ENCODE measurements at places on chromosomes 4 and X.

DNA sequence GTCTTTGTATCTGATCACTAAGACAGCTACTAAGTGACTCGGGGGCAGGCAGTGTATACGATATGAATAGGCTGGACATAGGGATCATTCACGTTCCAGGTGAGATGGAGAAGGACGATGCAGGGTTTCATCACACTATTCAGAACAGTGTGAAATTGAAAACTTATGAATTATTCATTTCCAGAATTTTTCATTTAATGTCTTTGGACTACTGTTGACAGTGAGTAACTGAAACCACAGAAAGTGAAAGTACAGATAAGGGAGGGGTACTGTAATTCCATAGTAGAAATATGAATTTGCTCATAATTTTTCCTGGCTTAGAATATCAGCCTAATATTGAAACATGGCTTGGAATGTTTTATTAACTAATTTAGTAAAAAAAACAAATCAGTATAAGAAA lies 24.4 kb downstream of the TMEM144 start:
- DNase-seq = no peak

DNA sequence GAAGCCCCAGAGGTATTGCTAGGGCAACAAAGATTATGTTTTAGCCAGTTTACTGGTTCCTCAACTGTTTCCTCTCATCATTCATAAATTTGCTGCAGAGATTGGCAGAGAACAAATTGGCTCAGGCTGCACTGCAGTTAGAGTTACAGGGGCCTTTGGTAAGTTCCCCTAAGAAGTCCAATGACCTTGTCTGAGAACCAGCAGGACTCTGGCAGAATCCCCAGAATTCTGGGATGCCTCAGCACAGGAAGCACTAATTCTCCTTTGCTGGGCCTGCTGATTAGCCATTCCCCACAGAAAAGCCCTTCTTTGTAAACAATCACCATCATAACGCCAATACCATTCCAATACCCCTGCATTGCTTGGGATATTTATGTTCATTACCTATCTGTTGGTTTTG lies 151.3 kb downstream of the USP46 start:
- DNase-seq = no peak

DNA sequence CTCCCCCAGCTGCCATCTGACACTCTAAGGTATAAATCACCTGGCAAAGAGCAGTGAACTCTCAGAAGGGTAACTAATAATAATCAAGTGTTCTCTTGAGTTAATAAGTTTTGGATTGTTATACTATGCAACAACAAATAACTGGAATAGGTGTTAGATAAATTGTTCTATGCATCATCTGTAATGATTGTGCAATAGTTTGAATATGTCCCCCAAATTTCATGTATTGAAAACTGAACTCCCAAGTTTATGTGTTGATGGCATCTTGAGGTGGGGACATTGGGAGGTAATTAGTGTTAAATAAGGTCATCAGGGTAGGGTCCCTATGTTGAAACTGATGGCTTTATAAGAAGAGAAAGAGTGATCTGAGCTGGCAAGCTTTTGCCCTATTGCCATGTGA lies 272.7 kb upstream of the TAPT1 start:
- DNase-seq = no peak

GRCh38 chr4:117771647-117772337 lies 262.5 kb upstream of the NDST3 start:
- peak; percentile 38 for DNase-seq

DNA sequence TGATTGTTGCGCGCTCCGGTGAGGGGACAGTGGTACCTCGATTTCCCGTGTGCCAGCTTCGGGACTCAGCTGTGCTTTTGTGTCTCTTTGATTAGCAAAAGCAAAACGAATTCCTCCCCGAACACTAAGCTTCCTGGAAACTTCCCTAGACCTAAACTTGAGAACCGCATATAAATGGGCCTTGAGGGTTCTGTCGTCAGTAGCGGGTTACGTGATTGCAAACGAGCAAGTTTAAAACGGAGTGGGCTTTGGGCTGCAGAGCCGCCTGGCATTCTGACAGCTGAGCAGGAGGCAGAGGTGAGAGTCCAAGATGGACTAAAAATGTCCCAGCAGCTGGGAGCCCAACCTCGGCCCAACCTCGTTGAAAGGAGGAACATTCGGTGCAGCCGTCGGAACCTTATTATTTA lies 1.2 kb upstream of the TAPT1 start:
- DNase-seq = no peak

GRCh38 chr4:87339440-87339839 lies 16.8 kb upstream of the HSD17B13 start:
- DNase-seq = no peak

- DNase-seq = no peak
Measured at GRCh38 chr4:148574502-148574901, 132.3 kb upstream of the NR3C2 start.

DNA sequence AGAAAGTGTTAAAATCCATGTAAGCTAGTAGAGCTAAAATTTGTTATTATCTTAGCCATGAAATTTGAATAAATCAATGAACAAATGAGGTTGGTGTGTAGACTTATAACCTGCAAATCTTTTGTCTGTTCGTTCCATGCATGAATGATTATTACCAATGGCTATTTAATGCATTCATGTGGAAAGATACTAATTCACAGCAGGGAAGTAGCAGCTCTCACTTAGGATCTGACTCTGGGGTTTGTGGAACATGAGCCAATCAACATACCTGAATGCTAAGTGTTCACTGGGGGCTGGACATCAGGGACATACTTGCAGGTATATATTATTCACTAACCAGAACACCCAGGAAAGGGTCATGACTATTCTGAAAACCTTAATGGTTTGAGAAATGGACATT lies 444.1 kb downstream of the STIM2 start:
- no peak for DNase-seq

DNA sequence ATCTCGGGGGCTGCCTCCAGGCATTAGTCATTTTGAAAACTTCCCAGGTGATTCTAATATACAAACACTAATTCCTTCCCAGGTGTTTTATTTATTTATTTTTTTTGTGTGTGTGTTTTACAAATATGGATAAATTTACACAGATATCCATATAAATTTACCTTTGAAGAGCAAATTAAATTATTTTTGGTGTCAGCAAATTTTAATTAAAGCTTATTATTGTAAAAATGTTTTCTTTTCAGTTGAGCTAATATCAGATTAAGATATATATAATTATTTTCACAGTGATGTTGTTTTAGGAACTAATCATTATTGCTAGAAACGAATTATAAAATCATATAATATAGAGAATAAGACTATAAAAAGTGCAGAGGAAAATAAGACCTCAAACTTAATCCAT lies 62.0 kb upstream of the FREM3 start:
- no peak for DNase-seq

- no peak for DNase-seq
Measured at GRCh38 chrX:15948318-15948660, 93.7 kb upstream of the AP1S2 start.

DNA sequence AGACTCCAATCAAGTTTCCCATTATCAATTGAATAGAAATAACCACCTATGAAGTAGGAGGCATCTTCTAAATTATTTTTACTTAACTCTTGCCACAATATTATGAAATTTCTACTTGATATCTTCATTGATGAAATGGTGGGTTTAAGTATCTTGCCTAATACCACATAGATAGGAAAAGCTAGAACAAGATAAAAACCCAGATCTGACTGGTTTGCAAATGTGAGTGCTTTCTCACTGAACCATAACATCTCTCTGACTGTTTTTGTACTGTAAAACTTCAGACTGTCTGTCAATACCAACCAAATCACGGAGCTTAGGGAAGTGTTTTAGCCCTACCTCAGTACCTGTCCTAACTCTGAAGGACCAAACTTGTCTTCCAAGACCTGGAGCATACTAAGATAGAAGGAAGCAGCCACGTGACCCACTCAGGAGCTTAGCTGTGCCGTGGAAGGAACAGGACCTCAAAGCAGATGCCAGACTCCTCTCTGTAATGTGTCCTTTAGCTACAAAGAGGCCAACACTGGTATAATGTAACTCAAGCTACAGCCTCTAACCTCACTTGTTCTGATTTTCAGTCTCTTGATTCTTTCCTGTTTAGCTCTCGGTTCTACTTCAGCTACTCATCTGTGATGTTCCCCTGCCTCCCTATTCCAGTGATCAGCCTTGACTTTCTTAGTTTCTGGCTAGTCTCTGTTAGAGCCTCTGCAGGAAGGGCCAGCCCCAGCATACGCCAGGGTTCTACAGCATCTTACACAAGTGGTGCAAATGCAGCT lies 84.4 kb downstream of the LRP2BP start:
- DNase-seq = no peak

DNA sequence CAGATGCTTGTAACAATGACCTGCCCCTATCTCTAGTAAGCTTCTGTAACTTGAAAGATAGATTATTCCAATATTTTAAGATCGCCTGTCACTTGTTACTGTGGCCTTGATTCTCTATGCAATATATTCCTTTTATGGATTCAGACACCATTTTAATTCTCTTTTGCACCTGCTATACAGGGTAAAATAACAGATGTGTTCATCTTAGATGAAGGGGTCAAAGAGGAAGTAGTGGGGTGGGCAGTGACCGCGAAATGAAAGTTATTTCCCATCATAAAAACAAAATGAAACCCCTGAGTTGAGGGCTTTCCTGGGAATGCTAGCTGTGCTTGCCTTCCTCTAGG lies 175.9 kb downstream of the TSPAN5 start:
- DNase-seq = no peak

DNA sequence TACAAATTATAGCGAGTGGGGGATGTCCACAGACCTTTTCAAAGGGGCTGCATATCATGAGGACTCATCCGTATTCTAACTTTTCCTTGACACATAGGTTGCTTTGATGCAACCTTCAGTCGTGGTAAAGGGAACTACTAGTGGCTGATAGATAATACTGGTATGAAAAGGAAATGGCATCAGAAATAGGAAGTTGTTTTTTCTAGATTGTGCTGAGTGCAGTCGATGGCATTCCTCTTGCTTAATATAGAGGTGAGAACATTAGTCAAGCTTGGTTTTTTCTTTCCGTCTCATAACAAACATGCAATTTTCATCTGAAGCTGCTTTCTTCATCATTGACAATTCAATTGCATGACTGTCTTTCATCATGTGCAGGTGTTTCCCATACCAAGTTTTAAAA lies 16.6 kb downstream of the ENPEP start:
- no peak for DNase-seq

DNA sequence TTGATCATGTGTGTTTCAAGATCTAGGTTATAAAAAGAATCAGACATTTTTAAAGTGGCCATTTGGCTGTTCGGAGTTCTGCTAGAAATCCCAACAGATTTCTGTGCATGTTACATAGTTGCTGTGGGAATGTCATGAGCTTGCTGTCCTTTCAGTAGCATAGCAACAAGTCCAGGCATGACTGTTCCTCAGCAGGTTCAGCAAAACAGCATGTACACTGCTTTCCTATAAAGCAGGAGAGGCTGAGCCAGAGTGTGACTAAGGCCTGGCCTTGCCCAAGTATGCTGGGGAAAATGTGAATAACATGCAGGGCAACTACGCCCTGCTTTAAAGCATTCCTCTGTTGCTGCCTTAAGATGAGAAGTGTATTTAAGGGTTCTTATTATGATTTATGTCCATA lies 217.1 kb upstream of the SMIM31 start:
- DNase-seq = no peak

GRCh38 chr4:98827661-98828060 lies 101.3 kb downstream of the EIF4E start:
- no peak for DNase-seq

- no peak for DNase-seq
Measured at GRCh38 chr4:67344594-67345380, 200.5 kb downstream of the CENPC start.

GRCh38 chr4:75412746-75413145 lies 101.5 kb downstream of the RCHY1 start:
- no peak for DNase-seq

DNA sequence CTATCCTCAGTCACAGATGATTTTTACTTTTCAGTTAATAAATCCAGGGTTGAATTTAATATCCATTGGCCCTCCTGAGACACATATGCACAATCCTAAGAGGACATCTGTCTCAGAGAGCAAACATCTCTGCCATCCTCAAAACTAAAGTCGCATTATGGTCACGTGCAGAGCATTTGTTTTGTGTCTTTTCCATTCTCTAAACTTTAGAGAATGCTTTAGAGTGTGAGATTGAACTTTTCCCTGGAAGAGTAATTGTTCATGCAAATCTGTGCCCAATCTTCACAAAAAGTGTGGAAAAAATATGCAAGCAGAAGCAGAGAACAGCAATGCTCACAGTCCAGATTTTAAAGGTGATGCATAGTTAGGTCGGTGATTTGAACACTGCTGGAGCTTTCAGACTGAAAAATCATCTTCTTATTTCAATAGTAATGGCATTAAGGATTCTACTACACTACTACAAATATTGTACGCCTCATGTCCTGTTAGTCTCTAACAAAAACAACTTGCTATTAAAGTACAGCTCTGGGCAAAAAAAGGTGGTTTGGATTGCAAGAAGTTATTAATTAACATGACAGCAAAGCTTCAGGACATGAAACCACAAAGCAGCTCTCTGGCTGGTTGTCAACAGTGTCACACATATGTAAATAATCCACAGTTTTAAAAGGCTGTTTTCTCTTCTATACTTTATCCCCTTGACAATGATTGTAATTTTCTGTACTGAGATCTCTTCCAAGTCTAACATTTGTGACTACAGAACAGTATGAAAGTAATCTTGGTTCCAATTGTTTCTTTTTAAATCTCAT lies 19.9 kb downstream of the DCHS2 start:
- no peak for DNase-seq

- no peak for DNase-seq
Measured at GRCh38 chrX:40061871-40062524, 35.8 kb downstream of the BCOR start.

DNA sequence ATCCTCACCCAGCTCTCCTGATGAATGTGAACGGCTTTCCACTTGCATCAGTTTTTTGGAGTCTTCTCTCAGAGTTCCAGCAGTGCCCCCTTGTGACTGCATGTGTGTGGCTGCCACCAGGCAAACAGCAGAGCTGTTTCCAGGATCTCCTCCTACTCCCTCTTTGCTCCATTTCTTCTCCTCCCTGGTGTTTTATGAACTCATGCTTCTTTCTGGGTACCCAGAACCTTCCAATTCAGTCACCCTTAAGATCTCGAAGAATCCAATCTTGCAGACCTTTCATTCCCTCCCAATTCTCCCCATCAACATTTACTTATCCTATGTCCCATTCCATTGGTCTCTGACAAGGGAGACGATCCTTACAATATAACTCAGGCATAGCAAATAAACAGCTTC lies 6.8 kb upstream of the TCEANC start:
- DNase-seq = peak; percentile 25

DNA sequence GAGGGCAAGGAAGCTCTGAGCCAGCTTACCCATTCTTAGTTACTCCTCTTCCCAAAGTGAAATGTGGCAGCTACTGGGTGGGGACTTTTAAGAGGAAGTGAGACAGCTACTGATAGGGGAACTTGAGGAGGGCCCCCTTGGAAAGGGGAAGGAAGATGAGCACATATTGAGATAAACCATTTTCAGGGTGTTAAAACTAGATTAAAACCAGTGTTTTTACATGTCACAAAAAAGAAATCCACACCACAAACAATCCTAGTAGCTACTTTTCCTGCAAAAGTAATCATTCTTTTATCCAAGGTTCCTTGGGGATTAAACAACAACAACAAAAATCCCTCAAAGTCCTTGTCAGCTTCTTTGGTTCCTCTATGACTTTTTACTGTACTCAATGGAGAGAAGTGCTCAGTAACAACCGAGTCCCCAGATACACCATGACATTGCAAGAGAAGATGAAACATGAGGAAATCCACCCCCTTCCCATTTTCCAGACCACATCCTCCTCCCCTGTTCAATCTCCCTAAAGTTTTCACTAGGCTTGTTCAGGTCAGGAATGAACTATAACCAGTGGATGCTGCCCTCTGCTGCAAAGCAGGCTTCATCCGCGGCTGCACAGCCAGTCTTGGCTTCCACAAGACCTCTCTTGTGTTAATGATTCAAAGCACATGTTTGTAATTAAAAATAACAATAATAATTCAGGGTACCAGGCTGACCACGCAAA lies 113.5 kb upstream of the TMEM164 start:
- no peak for DNase-seq
